ENCODE measurements at places on chromosomes 2 and 18.

GRCh38 chr18:63074981-63075404, 244.6 kb downstream of the BCL2 start:
- DNase-seq, result peak; percentile 58

GRCh38 chr18:24136967-24137373, 1.9 kb upstream of the CABYR start:
- no peak for DNase-seq

GRCh38 chr2:8606226-8606625, 75.6 kb upstream of the ID2 start:
- no peak for DNase-seq

GRCh38 chr2:240624950-240625621, at the start of gene GPR35:
TSS of gene GPR35 (plus strand) at chr2:240625480. CDS start at chr2:240629953, 4,473 bp downstream.
- DNase-seq, result peak; percentile 70

DNA sequence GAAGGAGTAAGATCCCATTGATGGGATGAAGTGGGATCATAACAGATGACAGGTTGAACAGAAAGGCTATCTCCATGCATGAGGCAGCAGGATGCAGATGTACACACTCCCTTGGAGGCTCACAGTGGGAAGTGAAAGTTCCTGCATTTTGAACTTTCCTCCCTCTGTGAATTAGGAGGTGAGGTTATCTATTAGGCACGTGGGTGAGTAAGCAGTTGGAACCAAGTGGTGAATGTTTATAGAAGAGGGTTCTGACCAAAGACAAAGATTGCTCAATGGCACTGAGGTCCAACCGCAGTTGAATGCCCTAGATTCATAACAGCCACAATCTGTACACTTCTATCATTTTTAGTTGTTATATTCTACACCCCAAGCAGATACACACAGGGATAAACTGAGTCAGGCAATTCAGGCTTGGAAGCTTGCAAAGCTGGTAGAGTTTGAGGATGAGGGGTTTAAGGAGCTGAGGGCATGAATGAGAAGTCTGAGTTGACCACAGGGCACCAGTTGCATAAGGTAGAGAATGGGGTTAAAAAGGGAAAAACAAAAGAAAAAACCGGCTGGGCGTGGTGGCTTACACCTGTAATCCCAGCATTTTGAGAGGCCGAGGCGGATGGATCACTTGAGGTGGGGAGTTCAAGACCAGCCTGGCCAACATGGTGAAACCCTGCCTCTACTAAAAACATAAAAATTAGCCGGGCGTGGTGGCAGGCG, 7.1 kb upstream of the KCMF1 start:
- no peak for DNase-seq

Data from stimulated activated CD4-positive, alpha-beta T cell treated with anti-CD3 and anti-CD28 coated beads, Interleukin-4, amount 100 ng/mL, for 48 hours (primary cell).